ENCODE measurements at places on chromosomes 16 and 17.

- DNase-seq: no peak
These were observed 154.7 kb downstream of the ZNF423 start for GRCh38 chr16:49701065-49701685.

- DNase-seq: no peak
These were observed 17.8 kb downstream of the EIF4A3 start for GRCh38 chr17:80129006-80129565.

DNA sequence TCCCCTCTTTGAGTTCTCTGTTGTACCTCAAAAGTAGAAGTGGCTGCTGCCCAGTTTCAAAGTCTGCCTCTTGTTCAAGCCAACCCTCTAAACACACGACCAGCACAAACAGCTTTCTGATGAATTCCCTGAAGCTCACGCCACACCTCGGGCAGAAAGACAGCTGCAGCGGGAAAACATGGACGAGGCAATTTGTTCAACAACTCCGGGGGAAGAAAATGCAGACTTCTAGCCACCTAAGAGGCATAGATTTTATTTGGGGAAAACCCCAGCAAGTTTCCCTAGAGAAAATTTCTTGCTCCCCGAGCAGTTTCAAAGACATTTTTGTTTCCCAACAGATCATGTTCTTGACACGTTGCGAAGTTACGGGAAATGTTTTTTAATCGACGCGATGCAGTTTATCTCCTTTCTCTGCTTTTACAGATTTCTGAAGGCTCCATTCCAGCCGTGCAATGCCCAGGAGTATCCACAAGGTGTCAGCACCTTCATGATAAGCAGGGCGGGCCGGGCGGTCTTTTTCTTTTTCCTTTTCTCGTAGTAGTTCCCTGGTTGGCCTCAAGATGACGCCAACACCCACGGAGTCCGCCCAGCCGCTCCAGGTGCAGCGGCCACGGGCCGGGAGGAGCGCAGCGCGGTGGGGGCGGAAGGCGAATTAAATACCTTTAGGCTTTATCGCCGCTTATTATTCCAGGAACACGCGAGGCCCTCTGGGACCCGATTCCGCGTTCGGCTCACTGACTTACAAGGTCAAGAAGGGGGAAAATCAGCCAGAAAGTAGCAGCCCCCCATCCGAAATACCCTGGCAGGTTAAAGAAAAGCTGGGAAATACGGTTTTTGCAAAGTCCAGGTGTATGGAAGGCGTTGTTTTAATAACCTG, 2.9 kb upstream of the FOXC2 start:
- DNase-seq: peak; percentile 80

DNA sequence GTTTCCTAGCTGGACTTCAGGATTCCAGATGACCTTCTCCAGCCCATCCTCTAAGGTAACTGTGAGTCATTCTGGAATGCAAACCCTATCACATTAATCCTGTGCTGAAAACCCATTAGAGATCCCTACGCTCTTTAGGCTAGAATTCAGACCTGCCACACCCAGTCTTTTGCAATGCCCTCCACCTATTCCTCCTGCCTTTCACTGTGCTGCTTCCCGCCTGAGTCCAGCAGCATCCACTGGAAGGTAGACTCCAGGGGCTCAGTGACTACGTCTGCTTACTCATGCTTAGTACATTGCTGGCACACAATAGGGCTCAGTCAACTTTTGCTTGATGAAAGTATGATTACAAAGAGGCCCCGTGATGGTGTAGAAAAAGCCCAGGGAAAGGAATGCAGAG, 121.1 kb downstream of the SPACA3 start:
- DNase-seq: no peak

- DNase-seq: no peak
These were observed 36.5 kb downstream of the RCVRN start for GRCh38 chr17:9868552-9868951.

GRCh38 chr16:8581831-8582580, 8.3 kb downstream of the TMEM114 start:
- DNase-seq: no peak

GRCh38 chr17:7882068-7882467, 6.5 kb upstream of the CHD3 start:
- DNase-seq: no peak

GRCh38 chr17:51442088-51442865, 181.9 kb downstream of the UTP18 start:
- DNase-seq: no peak

DNA sequence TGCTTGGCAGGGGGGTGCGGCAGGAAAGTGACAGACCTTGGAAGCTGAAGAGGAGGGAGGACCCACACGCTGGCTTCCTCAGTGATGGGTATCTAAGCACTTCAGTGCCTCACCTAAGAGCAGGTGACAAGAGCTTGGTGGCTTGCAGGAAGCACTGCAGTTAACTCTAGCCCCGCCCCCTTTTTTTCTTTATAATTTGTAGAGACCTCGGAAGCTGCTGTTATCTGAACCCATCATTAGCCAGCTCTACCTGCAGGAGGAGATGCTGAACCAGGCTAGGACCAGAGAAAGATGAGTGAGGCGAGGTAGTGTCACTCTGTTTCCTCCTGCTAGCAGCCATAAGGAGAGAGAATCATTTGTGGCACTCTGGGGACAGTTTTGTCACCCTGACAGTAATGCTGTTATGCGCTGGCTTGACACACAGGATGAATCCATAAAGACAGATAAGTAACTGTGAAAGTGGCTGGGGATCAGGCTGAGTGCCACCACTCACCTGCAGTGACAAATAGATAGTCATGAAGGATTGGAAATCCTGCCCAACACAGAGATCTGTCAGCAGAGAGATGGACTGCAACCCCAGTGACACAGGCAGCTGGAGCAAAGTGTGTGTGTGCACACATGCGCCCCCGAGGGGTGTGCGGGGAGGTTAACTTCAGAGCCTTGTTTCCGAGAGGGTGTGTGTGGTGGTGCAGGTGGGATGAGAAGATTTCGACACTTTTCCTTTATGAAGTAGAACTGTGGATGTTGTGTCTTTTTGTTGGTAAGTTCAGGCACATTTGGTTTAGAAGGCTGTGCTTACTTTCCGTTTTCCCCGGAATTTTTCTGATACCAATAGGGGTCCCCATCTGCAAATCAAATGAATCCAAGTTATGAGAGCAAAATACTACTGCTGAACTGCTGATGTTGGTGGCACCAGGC, 224.0 kb downstream of the IRX3 start:
- no peak for DNase-seq
